ENCODE measurements at places on chromosomes 5 and 9.

DNA sequence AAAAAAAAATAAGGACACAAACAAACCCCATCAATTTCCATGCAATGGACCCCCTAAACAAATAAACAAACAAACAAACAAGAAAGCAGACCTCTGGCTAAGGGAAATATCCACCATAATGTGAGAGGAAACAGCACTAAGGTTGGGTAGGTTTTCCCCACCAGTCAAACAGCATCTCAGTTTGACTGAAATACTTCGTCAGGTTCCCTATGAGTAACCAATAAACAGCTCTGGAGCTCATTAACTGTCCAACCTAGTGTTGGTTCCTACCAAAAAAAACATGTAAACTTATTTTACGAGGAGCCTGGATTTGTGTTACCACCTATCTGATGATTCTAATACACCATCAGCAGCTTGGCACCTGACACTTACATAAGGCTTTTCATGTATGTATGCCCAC lies 198.5 kb upstream of the TARS1 start:
- no peak for DNase-seq

GRCh38 chr9:110142868-110143481 lies 65.0 kb downstream of the C9orf152 start:
- no peak for DNase-seq

DNA sequence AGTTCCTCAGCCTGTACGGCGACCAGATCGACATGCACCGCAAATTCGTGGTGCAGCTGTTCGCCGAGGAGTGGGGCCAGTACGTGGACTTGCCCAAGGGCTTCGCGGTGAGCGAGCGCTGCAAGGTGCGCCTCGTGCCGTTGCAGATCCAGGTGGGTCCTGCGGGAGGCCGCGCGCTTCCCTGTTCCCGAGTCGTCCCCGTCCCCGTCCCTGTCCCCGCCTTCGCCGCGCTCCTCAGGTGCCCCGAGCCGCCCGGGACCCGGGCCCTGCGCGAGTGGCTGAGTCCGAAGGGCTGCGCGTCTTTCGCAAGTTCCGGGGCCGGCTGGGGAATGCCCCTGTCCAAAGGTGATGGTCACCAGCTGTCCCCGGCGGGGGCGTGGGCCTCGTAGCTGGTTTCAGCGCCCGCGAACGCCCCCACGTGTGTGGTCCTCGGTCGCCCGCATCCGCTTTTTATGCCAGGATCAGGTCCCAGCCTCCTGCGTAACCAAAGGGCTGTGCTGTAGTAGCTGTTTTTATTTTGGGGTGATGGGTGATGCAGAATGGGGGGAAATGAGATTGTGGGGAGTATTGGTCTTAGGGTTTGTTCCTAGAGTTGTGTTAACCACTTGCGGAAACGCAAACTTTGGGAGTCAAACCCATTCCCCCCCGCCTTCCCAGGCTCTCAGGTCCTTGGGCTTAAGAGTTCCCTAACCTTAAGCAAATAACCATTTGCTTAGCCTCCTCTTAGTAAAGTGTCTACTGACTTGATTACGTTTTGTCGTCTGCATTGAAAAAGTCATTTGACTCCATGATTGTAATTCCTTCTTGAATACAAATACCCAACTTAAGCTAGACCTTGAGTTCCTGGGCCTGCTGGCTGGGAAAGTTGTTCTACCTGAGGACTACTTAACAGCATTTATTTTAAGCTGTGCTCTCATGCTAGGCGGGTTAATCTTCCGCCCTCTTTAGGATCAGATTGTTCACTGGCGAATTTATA lies 663 bp downstream of the ISOC1 start:
- peak; percentile 16 for DNase-seq

- no peak for DNase-seq
These were observed 276.6 kb downstream of the GADD45G start for GRCh38 chr9:89881431-89881830.

DNA sequence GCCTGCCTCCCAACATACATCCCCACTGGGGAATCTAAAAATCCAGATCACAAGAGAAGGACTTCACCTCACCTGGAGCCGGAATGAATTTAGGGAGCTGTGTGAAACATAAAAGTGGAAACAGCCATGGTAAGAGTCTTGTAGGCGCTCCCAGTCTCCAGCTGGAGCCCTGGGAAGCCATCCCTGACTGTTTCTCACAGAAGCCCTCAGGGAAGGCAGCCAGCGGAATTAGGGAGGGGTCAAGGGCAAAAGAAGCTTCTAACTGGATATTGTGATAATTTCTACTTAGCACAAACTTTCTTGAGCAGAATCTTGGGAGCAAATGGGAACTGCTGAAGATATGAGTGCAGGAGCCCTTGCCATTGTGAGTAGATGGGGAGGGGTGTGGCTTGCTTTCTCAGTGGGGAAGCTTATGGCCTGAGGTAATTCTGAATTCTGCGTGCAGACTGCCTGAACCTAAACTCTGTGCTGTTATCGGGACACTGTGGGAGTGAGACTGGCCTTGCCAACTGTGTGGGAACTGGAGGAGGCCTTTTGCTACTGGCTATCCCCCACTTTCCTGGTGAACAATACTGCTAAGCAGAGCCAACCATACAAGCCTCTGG lies 174.4 kb upstream of the SMC2 start:
- DNase-seq, result no peak

DNA sequence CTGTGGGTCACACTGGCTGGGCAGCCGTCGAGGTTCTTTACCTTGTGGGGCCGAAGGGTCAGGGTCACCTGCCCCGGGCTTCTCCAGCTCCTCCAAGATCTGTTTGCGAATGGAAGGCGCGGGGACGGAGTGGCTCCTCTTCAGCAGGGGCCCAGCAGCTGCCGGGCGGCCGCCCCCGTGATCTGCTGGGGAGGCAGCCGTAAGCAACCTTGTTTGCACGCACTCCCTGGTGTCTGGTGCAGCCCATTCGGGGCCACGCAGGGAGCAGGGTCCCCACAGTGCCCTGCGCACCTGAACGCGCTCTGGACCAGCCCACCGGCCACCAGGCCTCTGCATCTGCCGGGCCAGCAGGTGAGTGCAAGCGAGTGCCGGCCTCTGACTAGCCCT lies 34.9 kb downstream of the PNPLA7 start:
- DNase-seq, result no peak

GRCh38 chr5:34519489-34520220 lies 136.5 kb upstream of the RAI14 start:
- DNase-seq, result no peak

DNA sequence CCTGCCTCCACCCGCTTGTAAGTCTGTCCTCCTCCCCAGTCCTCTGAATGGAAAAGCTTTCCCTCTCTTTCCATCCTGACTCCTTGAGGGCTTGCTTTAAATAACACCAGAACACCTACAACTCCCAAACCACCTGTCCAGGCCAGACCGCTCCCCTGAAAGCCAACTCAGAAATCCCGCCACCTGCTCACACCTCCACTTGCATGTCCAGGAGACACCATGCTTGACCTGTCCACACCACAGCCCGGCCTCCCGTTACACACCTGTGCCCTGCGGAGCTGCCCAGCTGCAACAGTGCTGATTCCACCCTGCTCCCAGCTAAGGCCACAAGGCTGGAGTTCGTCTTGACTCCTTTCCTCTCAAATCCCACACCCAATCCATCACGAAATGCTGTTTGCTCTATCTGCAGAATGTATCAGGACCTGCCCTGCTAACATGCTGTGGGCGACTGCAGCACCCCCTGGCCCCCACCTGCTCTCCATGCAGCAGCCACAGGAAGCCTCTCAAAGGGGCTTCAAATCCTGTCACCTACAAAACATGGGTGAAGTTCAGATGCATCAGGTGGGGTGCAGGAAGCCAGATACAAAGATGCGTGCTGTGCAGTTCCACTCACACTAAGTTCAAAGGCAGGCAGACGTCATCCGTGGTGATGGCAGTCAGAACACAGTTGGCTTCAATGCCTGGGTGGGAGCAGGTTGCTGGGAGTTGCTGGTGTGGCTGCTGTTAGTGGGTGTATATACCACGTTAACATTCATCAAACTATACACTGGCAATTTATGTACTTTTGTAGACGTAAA lies 166.0 kb downstream of the ROR2 start:
- no peak for DNase-seq

GRCh38 chr9:91923145-91923544 lies 26.9 kb downstream of the ROR2 start:
- DNase-seq, result no peak

DNA sequence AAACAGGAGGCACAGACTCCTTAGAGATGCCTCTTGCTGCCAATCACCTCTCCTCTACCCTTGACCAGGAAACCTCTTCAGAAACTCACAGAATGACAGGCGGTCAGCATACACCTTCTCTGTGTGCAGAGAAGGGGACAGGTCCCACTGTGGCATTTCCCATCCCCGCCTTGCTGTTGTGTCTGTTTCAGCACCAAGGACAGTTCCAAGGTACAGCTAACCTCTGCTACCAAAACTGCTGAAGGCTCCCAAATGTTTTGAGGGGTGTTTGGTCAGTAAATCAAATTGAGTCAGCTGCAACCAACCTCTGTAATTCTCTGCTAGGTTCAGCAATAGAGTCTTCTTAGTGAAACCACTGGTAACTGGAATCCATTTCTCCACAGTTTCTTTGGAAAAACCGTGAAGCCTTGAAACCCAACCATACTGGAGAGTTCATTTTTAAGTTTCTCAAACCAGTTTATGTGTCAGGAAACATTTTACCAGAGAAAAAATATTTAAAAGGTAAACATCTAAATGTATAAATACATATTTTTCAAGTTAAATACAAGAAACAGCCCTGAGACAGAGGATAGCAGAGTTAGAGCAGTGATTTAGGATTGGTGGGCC lies 122.0 kb downstream of the DRD1 start:
- no peak for DNase-seq

- DNase-seq, result no peak
These were observed 73.9 kb upstream of the EFNA5 start for GRCh38 chr5:107744418-107745330.

DNA sequence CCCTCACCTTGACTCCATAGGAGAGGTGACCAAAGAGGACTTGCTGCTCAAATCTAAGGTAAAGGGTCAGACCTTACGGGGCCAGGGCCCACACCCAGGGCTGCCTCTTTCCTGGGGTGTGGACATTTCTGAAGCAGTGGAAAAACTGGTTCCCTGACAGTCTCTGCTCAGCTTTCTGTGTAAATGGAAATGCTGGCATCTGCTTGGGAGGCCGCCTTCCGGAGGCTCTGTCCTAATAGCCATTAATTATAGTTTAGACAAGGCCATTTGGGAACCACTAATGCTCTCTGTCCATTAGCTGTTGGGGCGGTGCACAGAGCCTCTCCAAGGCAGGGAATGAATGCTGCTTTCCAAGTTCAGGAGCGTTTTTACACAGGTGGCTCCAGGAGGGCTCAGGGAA lies 17.3 kb downstream of the USP20 start:
- DNase-seq, result no peak

DNA sequence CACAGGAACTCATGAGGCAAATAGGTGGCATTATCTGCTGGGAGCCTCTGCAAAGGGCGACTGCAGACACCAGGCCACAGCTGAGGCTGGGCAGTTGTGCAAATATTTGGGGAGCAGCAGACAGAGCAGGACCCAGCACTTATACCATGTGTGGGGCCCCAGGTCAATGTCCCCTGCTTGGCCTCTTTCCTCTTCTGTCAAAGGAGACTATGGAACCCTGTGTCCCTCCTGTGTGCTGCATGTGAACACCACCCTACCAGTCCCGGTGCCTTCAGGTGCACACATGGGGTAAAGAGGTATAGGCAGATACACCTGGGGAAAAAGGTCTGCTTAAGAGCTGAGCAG lies 50.8 kb downstream of the ROR2 start:
- DNase-seq, result no peak

DNA sequence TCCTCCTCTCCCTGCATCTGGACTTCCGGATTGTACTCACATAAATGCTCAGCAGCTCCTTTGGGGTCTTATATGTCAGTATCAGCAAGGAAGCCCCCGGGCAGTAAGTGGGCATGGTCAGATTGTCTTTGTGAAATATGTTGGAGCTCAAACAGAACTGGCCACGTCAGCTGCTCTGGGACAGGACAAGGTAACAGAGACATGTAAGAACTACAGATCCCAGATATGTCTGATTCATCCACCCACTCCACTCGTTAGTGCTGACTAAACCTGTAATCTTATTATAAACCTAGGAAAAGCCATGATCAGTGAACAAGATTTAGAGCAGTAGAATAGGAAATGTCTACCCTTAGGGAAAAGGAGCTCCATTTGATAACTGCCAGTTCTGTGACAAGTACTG lies 561.8 kb downstream of the CETN3 start:
- no peak for DNase-seq

GRCh38 chr5:173689737-173690360 lies 73.4 kb upstream of the BOD1 start:
- no peak for DNase-seq

DNA sequence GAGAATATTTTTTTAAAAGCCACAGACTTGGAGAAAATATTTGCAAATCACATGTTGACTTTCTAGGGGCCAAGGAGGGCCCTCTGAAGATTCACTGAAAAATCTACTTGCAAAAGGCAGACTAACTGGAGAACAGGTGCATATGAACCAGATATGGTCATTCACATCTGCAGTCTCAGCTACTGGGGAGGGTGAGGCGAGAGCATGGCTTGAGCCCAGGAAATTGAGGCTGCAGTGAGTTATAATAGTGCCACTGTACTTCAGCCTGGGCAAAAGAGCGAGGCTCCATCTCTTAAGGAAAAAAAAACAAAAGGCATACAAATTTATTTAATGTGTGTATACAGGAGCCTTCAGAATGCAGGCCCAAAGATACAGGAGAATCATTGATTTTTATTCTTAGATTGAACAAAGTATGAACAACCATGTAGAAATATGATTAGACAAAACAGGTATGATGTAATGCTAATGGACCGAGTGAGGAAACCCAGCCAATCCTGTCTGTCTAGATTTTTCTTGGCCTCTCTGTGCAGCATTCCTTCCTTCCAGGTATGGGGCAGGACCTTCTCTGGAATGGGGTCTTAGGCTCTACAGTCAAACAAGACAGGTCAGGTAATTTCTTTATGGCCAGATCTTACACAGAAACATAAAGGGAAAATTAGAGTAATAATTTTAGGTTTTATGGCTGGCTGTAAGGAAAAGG lies 15.3 kb upstream of the SLC27A6 start:
- no peak for DNase-seq

DNA sequence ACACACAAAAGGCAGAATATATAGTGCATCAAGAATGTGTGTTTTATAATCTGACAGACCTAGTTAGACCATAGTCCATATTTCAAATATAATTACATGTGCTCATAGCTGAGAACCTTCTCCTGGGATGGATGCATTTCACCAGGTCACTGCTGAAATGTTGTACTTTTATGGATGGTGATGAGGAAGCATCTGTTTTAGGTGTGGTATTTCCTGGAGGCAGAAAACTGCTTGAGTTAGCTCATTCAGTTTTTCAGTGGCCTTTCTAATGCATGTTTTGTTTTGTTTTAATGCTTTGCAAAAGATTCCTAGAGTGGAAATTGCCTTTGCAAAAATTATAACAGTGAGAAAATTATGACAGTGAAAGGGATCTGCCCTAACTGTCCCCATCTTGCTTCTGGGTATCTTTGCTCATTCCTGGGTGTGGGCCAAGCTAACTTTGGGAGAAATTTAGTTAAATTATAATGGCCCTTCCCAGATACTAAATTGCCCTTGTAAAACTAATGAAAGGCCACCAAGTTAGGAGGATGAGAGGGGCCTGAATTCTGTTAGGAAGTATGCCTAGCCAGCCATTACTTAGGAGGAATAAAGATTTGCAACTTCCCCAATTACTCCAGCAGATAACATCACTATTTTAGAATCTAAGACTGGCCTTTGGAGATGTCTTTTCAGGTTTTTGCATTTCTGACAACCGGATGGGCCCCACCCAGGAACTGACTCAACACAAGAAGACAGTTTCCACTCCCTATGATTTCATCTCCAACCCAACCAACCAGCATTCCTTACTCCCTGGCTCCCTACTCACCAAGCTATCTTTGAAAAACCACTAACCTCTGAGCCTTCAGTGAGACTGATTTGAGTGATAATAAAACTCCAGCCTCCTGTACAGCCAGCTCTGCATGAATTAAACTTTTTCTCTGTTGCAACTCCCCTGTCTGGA lies 7.0 kb upstream of the IL12B start:
- no peak for DNase-seq

- no peak for DNase-seq
These were observed 205.6 kb downstream of the C9orf50 start for GRCh38 chr9:129414993-129415941.

All from AG04450 (cell line).